ENCODE measurements at places on chromosomes 16 and 17. TPM values are rescaled to one million over a fixed set of nuclear protein-coding genes. Genes with fewer than 3 reads are reported as not detected.

GRCh38 chr16:85491798-85492294 is 121.3 kb upstream of the GSE1 start:
- DNase-seq = no peak

DNA sequence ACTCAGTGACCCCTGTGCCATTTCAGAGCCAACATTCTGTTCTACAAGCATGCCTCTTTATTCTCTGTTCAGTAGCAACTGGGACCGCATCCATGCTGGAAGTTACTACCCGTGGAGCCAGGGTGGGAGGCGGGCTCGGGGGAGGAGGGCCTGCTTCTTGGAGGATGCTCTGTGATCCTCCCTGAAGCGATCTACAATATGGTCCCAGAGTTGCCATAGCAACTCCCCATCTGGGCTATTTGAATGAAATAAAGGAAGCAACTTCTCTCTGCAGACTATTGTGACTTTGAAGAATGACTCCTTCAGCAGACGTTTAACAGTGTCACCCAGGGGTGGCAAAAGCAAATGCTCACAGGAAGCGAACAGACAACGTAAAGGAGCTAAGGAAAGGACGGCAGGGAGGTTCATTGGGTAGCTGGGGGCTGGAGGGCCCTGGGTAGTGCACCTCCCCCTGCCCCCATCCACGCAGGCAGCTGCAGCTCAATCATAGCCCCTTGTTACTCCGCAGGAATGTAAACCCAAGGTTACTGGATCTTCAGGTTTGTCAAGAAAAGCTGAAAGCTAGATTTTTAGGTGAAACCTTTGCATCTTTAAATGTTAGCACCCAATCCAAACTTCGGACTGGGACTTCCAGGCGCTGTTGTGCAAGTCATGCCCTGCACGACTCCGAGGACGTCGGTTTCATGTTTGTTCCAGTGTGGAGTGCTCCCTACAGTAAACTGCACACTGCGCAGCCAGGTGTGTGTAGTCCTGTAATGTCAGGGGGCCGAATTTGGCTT is 51.1 kb upstream of the MEAK7 start:
- no peak for DNase-seq

- no peak for DNase-seq
Observed at GRCh38 chr16:87821376-87822107, 47.8 kb downstream of the SLC7A5 start.

DNA sequence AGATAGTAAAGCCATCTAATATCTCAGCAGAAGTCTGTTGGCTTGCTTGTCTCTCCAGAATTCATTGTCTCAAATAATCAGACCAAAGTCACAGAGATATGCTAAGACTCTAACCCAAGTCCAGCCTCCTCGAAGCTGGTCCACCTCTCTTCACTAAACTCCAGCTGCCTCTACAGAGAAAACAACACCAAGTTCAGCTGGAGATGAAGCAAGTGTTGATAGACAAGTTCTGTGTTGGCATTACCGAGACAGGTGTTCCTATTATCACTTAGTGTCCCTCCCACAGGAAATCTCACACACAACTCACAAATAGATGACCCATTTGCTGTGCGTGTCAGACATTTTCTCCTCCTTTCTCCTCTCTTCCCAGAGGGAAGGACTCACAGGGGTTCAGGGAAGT is 164.4 kb upstream of the ANKFN1 start:
- DNase-seq = no peak

- DNase-seq = no peak
Observed at GRCh38 chr16:11219178-11219577, 36.8 kb downstream of the SOCS1 start.

DNA sequence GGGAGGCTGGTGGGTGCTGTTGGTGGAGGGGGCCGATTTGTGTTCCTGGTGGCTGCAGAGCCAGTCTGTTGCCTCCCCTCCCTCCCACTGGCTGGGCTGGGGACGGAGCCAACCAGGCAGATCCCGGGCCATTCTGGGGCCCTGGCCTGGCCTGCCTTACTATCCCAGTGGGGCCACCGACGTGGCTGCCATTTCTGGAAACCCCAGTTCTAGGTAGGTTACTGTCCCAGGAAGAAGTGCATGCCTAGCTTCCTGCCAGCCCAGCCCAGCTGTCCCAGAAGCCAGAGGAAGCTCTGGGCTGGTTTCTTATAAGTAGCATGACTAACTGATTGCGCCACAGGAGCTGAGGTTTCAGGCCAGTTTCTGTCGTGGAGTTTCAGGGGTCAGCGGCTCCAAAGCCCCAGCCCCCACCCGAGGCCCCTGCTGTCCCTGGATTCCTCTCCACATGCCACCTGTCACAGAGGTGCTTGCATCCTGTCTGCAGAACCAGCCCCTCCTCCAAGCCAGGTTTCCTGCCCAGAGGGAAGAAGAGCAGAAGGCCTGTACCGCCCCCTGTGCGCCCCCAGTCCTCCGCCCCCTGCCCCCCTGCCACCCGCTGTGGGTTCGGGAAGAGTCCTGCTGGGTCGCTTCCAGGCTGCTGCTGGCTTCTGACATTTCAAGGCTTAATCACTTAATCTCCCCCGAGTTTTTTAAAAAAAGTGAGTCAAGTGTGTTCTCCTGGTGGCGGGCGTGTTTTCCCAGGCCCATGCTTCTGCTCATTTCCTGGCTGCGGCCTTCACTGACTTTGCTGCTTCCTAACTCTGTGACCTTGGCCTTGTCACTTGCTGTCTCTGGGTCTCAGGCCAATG is 13.2 kb downstream of the IL4R start:
- peak; percentile 7 for DNase-seq

- no peak for DNase-seq
Observed at GRCh38 chr16:4131621-4132020, 15.4 kb upstream of the ADCY9 start.

DNA sequence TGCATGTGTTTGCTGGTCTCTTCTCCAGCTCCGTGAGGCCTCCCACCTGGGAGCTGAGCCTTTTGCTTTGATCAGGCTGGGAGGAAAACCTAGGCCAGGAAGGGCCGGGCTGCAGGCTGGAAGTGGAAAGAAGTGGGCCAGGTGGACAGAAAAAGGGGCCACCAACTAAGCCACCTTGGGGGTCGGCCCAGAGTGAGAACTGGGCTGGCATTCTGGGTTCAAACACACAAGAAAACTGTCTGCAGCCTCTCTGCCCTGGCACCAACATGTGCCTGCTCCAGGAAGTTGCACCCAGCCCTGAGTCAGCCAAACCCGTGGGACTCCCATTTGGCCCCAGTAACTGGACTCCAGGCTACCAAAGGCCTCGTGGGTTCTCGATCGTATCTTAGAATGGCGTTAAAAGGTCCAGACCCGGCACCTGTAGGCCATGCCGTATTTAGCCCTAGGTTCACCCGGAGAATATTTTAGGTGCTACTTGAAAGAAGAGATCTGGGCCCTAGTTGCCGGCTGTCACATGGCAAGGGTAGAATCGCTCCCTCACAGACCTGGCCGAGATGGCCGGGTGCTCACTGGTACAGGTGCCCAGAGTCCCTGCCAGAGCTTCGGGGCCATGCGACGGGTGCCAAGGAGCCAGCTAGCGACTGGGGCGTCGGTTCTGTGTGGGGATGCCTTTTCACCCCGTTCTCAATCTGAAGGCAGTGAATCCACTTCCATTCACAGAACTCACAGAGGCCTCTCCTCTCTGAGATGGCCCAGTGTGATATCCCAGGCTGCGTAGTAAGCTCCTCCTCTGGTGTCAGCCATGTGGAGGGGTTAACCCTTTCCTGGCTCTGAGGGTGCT is 236.6 kb downstream of the MRTFB start:
- DNase-seq = no peak

DNA sequence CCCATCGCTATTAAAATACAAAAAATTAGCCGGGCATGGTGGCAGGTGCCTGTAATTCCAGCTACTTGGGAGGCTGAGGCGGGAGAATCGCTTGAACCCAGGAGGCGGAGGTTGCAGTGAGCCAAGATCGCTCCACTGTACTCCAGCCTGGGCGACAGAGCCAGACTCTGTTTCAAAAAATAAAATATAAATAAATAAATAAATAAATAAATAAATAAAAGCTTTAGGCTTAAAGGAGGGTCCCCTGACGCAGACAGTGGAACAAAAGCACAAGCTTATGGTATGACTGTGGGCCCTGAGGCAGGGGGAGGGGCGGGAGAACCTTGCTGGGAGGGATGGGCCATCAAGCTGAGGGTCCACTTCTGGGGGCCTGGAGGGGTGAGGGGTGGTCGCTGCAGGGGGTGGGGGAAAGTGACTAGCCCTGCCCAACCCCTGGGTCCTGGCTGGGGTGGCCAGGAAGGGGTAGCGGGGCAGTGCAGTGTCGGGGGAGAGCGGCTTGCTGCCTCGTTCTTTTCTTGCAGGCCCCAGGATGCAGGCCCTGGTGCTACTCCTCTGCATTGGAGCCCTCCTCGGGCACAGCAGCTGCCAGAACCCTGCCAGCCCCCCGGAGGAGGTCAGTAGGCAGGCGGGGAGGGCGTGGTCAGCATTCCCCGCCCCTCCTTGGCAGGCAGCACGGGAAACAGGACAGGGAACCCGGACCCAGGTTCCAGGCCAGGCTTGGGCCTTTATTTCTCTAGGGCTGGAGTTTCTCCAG is 4.7 kb downstream of the SERPINF1 start:
- no peak for DNase-seq

GRCh38 chr17:57881783-57882351 is 32.0 kb upstream of the MRPS23 start:
- no peak for DNase-seq

DNA sequence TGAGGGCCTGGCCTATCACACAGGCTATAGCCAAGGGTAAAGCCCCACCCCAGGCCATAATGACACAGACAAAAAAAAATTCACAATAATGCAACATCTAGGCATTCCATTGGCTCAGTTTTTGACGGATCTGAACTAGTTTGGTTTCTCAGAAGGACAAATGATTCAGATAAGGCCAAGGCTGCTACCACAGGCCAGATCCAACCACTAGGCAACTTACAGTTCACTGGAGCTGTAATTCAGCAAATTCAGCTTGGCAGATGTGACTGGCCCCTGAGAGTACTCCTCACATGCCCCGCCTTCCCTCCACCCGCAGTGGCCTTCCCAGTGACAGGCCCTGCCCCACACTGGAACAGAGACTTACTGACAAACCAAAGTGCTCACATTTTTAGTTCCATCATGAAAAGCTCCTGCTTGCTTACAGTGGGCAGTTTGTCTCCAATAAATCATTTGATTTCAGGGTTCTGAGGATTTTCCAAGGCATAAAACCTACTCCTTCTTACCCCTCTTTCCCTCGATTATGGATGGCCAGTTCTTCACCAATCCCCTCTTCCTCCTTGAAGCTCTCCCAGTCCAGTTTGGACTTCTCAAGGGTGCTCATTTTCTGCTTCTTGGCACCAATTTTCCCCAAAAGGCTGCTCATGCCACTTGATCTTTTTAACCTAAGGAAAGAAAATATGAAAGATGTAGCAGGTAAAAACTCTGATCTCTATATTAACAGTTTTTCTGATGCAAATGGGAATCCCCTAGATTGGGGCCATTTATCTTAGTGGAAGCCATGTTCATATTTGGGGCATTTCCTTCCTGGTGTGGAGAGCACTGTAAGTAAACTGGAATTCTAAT is 53.3 kb upstream of the BCAR1 start:
- no peak for DNase-seq

DNA sequence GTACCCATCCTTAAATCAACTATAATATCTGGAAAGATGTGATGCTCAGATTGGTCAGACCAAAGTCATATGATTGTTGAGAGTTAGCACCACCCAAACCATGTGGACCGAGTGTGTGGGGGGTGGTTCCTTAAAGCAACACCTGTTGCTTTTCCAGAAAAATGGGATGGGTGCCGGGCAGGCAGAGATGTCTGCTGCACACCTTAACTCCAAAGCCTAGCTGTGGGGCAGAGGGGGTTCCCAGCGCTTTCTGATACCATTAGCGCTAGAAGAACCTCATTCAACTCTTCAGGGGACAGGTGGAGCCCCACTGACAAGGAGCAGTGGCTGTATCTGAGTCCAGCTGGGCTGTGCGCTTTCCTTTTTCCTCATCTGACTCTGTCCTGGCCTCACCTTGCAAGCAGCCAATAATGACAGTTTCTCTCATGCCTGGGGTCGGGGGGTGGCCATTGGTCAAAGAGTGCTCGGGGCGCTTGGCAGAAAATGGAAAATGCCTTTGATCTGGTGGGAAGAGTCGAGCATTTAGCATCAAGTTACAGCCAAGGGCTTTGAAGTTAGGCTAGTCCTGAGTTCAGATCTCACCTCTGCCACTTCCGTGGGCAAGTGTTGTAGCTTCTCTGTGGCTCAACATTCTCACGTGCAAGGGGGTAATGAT is 82.6 kb downstream of the IRX3 start:
- DNase-seq = no peak

DNA sequence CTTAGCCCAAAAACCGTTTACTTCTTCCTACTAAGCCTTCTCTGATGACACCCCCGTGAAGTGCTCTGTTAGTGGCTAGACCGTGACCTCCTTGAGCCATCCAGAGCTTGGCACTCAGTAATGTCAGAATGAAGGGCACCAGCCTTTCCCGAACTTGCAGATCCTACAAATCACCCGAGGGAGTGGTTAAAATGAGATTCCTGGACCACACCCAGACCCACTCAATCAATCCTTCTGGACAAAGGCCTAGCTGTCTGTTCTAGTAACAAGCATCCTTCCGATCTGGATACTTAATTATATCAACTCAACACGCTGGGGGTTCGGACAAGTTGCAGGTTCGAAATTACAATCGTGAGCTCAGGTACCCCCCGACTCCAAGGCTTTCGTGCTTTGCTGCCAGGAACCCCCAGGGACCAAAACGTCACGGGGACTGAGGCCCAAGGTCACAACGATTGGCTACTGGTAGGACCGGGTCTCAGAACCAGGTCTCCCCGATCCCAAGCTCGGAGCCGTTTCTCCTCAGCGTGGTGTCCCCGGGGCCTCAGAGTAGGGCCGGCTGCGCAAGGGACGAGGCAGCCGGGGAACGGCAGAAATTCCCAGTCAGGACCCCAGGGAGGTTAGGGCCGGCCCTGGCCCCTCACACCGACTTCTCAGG is 527 bp downstream of the CIAPIN1 start:
- DNase-seq = no peak

USP43 gene
- total RNA-seq = 0.45 TPM

PRAC2 gene
- not detected for total RNA-seq

KCNAB3 gene
- total RNA-seq = 8.4 TPM

RAD51D gene
- 14.2 TPM for total RNA-seq

SRP68 gene
- total RNA-seq = 89.2 TPM

ZPBP2 gene
- total RNA-seq = not detected
